ENCODE measurements at places on chromosomes 5 and 9.

GRCh38 chr9:90169490-90169889 lies 473.1 kb downstream of the DIRAS2 start:
- no peak for DNase-seq

- no peak for DNase-seq
These were observed 28.1 kb downstream of the SMARCA2 start for GRCh38 chr9:2043243-2043642.

- no peak for DNase-seq
These were observed 1.9 kb upstream of the CLTB start for GRCh38 chr5:176418251-176418650.

- DNase-seq = no peak
These were observed 155.7 kb downstream of the RMI1 start for GRCh38 chr9:84136119-84136868.
